ENCODE measurements at places on chromosomes 3 and 15. TPM values are rescaled to one million over a fixed set of nuclear protein-coding genes. Genes with fewer than 3 reads are reported as not detected.
A peak's percentile ranks its signal among the peaks of the same experiment; 100 is the strongest.

DNA sequence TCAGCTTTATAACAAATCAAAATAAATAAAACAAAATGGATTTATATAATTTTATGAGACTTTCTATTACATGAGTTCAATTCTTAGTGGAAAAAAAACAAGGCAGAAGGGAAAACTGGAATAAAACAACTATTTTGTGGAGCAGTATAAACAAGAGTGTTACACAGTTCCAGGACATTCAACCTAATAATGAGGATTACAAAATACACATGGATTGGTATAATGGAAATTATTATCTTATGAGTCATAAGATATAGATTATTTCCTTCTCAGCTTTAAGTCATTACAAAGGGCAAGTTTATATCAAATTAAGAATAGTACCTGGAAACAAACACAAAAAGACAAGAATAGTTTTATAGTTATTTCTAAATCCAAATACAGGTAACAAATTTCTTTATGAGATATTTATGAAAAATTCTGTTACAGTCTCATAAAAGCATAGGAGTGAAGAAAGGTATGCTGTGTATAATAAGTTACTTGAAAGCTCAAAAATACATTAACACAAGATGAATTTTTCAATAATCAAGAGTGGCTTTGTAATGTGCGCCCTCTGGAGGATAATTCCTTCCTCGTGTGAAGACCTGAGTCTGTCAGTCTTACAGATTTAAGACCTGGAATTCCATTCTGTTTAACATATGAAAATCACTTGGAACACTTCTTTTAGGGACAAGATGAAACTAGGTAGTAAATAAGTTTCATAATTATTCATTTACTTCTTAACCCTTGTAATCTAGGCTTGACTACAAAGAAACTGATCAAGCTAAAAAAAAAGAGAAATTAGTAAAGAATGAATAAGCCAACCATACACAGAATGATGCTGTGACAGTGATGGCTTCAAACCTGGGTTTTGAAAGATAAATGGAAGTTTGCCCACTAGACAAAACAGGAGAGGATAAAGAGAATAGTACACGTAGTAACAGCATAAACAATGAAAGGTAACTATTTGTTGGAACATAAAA is 9.5 kb downstream of the COPS2 start:
- DNase-seq = peak; percentile 61

DNA sequence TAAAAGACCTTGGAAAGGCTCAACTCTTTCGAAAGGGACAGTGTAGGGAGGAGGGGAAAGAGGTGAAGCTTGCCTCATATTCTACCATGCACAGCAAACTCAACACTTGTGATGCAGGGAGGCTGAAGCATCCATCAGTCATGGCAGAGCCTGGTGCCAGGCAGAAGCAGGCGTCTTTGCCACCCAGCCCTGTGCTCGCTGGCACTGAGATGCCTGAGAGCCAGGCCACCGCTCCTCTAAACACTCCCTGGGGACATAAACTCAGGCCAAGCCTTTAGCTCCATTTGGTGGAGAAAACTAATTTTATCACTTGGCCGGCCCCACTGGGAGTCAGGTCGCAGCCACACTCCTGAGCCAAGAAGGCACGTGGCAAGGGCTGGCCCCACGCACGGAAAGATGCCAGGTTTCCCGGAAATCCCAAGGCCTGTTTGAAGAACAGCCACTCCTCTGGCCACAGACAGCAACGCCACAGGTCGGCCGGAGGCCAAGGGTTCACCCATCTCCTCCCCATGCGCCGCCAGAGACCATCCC is 30.7 kb downstream of the XXYLT1 start:
- DNase-seq = peak; percentile 77

DNA sequence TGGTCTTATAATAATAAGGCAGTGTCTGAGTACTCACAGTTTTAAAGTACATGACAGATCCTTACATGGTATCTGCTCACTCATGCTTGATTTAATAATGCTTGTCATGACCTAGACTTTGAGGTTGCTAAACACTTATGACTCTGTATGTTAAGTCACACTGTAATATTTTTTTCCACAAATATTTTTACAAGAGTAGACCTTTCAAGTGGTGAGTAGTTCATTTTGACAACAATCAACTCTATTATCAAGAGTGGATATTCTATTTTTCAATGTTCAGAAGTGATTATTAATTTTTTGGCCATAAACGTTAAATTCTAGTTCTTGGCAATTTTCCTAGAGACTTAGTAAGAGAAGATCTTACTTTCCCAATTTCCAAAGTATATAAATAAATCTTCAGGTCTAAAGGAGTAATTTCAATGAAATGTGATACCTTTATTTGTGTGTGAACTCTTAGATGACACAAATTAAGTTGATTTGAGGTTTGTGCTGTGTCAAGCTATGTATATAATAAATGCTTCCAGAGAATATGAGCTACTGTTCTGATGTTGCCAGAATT is 104.5 kb downstream of the NLGN1 start:
- no peak for DNase-seq

- DNase-seq = no peak
These were observed 49.2 kb upstream of the CTSH start for GRCh38 chr15:78993931-78994530.

DNA sequence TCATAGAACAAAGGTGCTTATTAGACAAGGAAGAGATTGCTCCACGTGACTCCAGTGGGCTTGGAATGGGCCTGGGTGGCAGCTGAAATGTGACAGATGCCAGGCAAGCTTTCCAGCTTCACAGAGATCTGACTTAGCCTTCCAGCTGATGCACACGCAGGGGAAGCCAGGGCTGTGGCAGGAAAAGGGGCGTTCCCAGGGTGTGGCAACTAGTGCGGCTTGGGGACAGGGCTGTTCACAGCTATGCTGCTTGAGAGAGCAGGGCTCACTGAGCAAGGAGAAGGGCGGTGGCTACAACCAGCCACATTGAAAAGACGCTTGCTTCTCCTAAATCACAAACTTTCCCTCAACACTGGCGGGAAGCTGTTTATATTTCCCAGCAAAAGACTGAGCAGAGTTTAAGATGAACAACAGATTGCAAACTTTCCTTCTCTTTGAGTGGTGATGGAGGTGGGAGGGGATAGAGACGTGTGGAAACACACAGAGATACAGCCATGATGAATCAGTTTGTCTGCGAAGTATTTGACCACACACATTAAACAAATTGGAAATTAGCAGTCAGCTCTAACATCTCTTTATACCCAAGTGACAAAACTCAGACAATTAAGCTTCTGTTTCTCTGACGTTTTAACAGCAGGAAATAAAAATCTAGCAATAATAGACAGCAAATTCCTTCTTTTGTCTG is 127.5 kb downstream of the BDH1 start:
- DNase-seq = no peak

- DNase-seq = no peak
These were observed 76.3 kb downstream of the SUCNR1 start for GRCh38 chr3:151949706-151950105.

Gene C2CD4A
- 0.39 TPM for total RNA-seq

Gene DTWD1
- total RNA-seq = 14.3 TPM

GRCh38 chr3:13772885-13773745 is 106.8 kb downstream of the WNT7A start:
- DNase-seq = no peak

- peak; percentile 69 for DNase-seq
These were observed 326.8 kb downstream of the TUSC7 start for GRCh38 chr3:117036259-117036799.

Gene PLOD2
- total RNA-seq = 20.9 TPM

DNA sequence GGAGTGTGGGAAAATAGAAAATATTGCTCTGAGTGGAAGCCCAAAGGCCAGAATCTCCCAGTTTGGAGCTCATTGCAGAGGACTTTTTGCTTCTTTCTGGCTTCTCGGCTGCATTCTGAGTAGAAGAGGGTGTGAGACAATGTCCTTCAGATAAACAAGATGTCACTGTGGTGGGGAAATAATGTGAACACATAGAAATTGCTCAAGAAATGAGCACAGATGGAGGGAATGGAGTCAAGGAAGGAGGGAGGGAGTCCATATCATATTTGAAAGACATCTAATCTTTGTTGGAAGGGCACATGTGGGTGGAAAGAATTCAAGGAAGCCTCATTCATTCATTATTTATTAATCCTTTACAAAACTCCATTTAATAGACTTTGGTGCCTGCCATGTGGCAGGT is 145.3 kb downstream of the FAM43A start:
- DNase-seq = no peak

Gene GOLGA8N
- total RNA-seq = 61.0 TPM

DNA sequence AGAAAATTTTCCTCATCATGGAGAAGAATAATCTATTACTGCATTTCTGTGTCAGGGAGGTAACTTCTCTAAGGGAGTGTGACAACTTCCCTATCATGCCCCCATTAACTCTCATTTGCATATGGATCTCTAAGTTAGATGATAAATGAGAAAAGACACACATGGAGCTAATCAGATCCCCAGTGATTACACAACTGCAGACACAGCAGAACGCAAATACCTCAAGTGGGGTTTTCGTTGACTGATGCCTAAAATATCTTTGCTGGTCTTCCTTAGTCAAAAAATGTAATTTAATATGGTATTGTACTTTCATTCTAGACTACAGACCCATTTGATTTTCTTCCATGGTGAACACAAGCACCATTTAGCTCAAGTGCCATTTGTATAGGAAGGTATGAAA is 630.5 kb downstream of the TBL1XR1 start:
- no peak for DNase-seq

Gene CPNE9
- total RNA-seq = 0.31 TPM

- no peak for DNase-seq
These were observed 95.6 kb upstream of the TJP1 start for GRCh38 chr15:29917600-29918597.

- DNase-seq = no peak
These were observed 84.0 kb downstream of the CHD2 start for GRCh38 chr15:92984161-92984560.

- no peak for DNase-seq
These were observed 6.7 kb upstream of the SUCLG2 start for GRCh38 chr3:67661089-67661488.

DNA sequence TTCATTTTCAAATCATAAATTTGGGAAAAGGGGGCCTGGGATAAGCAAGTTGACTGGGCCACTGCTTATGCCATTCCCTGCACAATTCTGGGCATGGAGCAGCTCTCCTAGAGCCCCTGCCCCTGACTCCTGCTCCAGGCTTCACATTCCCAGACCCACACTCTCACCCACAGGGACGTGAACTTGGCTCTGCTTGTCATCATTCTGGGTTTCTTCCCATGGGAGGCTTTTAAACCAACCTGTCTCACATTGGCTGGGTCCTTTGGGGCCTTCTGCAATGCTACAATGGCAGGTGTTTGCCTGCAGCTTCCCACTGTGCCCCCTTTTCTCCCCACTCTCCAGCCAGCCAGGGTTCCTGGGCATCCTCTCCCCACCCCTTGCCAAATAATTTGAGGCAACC is 49.1 kb downstream of the CYP19A1 start:
- no peak for DNase-seq

DNA sequence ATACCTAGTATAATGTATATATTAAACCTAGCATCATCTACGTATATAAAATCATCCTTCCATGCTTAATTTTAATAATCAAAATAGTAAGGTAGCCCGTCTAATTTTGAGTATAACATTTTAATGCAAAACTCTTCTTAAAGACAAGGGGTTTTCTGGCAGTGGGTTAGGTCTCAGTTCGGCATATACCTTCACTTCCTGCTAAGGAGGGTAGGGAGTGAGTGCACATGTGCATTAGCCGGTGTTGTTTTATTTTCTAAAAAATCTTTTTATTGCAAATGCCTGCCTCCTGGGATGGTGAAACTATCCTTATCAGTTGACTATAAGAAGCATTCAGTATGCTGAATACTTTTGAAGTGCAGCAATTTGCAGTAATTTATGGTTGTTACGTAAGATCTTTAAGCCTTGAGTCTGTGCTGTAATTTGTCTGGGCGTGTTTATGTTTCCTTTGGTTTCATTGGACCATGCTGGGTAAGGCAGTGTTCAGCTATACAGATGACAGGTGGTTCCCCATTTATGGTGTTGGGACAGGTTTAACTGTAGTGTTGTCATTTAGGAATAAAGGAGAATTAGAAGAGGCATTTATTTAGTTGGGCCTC is 11.7 kb downstream of the ARHGEF26 start:
- no peak for DNase-seq

DNA sequence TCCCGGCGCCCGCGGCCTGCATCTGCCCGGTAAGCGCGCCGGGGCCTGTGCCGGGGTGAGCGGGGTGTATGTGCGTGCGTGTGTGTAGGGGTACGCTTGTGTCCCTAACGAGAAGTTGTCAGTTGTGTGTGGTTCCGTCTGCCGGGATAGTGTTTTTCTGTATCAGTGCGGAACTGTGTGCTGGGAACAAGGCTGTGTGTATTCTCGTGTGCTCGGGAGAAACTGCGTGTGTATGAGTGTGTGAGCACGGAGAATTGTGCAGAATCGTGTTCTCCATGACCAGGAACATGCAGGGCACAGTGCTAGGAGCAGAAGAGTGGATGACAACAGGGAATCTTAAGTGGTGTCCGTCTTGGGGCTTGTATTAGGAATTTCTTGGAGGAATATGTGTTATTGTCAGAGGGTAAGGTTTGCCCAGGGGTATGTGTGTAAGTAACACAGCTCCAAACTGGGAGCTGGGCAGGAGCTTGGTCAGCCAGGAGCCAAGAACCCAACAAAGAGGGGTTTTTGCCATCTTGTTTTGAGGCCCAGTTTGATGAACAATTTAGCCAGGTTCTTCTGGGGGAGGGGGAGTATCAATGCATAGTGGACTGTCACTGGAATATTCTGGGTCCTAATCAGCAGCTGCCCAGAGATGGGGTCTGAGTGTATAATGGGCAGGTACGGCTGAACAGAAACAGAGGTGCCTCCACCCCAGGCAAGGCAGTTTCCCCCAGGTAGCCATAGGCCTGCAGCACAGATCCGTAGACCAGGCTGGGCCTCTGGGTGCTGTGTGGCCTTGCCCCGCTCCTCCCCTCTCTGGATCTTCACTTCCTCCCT is 2.1 kb downstream of the ISL2 start:
- no peak for DNase-seq

DNA sequence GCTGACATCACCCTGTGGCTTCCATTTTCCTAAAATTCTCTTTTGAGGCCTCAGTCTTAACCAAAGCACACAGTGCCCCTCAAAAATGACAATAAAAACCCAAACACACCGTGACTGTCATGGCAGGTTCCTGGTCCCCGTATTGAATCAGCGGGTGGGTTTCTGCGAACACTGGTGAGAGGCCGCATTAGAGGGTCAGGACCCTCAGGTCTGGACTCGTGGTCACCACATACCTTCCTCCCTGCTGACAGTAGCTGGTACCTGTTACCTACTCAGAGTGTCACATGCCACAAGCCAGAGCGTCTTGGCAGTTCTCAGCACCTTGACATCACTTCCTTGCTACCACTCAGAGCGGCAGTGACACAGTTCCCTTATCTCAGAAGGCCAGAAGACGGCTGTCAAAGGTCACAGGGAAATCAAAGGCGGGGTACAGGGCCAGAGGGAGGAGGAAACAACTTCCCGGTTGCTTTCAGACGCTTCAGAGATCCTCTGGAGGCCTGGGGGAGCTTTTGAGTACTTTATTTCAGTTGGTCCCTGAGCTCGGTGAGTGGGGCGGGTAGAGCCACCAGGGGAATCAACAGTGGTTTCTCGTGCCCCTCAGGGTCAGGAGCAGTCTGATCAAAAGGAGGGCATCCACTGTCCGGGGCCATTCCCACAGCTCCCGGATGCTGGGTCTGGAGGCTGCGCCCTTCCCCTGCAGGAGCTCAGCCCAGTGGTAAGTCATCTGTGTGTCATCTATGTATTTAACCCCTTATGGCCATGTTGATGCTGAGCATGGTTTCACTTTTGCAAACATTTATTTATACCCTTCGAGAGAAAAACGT is at the start of the genes CCR5AS and CCRL2:
TSS of gene CCR5AS (minus strand) at position 279 of the 824 bp plus-strand sequence.
TSS of gene CCRL2 (plus strand) at position 472 of the 824 bp plus-strand sequence. CDS start 821 bp downstream, outside the sequence.
- peak; percentile 33 for DNase-seq

GRCh38 chr15:100199711-100200286 is 142.0 kb downstream of the ADAMTS17 start:
- DNase-seq = no peak

Gene SLC6A1
- 13.9 TPM for total RNA-seq

GRCh38 chr15:62392376-62392775 is 227.3 kb upstream of the C2CD4B start:
- DNase-seq = peak; percentile 17

Data from testis (tissue), 5 donors.